ENCODE measurements at places on chromosomes 5 and 9. TPM values are rescaled to one million over a fixed set of nuclear protein-coding genes. Genes with fewer than 3 reads are reported as not detected.

SMIM33 gene
- not detected for total RNA-seq

C1QTNF3 gene
- 25.6 TPM for total RNA-seq

FAM221B gene
- not detected for total RNA-seq

NXNL2 gene
- total RNA-seq, result 0.29 TPM

HK3 gene
- 97.0 TPM for total RNA-seq

ARSI gene
- 7.5 TPM for total RNA-seq

CD74 gene
- total RNA-seq, result 2,212 TPM

C5 gene
- 12.3 TPM for total RNA-seq

GABBR2 gene
- 0.89 TPM for total RNA-seq

GTF3C4 gene
- total RNA-seq, result 13.1 TPM

SVEP1 gene
- 36.2 TPM for total RNA-seq

SUB1 gene
- total RNA-seq, result 177 TPM

IFNA13 gene
- not detected for total RNA-seq

KCNV2 gene
- not detected for total RNA-seq

LPAR1 gene
- total RNA-seq, result 40.5 TPM

CDHR2 gene
- total RNA-seq, result 0.26 TPM
